RPMI7951 (cell line): ENCODE measurements at places on chromosomes 16 and 17. TPM values are rescaled to one million over a fixed set of nuclear protein-coding genes. Genes with fewer than 3 reads are reported as not detected.

GRCh38 chr17:68290955-68291835 is at the start of the genes ARSG and SLC16A6:
TSS of gene ARSG (plus strand) at chr17:68291495. CDS start at chr17:68307494, 15,999 bp downstream.
TSS of gene SLC16A6 (minus strand) at chr17:68291127. CDS start at chr17:68278320, 12,807 bp downstream.
- peak; percentile 62 for DNase-seq

- DNase-seq, result no peak
These were observed 47.1 kb upstream of the ARL4D start for GRCh38 chr17:43351691-43352090.

DNA sequence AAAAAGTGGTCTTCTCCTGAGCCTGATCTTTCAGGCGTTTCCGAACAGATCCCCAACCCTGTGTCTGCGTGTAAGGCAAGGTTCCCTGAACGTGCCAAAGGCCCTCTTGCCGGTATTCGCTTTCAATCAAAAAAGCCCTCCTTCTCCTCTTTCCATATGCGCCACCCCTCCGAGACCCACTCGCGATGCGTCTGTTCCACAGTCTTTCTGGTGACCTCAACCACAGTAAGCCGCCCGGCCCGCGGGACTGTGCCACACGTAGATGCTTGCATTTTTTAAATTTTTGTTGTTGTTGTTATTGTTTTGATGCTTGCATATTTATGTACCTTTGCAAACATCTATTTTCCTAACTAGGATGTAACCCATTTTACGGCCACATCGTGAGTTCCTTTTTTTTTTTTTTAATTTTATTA is 607 bp upstream of the PRPSAP1 start:
- no peak for DNase-seq

- no peak for DNase-seq
These were observed 150.0 kb downstream of the NPIPB11 start for GRCh38 chr16:29256501-29256981.

GRCh38 chr17:63774141-63774968 is at the start of gene DDX42:
TSS of gene DDX42 (plus strand) at chr17:63774170. CDS start at chr17:63787050, 12,880 bp downstream.
- DNase-seq, result peak; percentile 63

Gene NUPR1
- total RNA-seq, result 5.8 and 10.9 TPM in 2 replicates

Gene CES1
- not detected in 2 replicates for total RNA-seq

- peak; percentile 11 for DNase-seq
These were observed 14.2 kb downstream of the KIF1C start for GRCh38 chr17:5011928-5012327.

Gene NQO1
- 2,459 and 2,684 TPM in 2 replicates for total RNA-seq

- no peak for DNase-seq
These were observed 12.2 kb downstream of the GNGT2 start for GRCh38 chr17:49198211-49198610.

DNA sequence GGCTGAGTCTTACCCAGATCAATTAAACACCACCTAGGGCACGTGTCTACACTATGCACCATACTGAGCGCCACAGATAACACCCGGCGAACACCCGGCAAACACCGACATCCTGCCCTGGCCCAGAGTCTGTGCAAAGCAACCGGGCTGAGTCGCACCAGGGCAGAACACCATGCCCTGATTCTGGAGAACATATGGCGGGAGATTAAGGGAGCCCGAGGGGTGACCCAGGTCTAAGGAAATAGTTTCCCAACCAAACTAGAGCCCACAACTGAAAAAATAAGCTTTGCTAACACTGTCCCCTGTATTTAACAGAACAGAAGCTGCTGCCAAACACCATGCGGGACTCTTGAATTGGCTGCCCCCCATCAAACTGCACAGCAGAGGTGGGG is 22.1 kb downstream of the MYO18A start:
- no peak for DNase-seq

Gene MGAT5B
- 4.9 and 6.9 TPM in 2 replicates for total RNA-seq

GRCh38 chr17:4722678-4723240 is 8.5 kb upstream of the MED11 start:
- peak; percentile 28 for DNase-seq

Gene CASKIN1
- total RNA-seq, result not detected in 2 replicates

GRCh38 chr16:84911486-84912216 is 91.9 kb downstream of the CRISPLD2 start:
- no peak for DNase-seq

Gene ZNF821
- total RNA-seq, result 3.4 and 3.8 TPM in 2 replicates

DNA sequence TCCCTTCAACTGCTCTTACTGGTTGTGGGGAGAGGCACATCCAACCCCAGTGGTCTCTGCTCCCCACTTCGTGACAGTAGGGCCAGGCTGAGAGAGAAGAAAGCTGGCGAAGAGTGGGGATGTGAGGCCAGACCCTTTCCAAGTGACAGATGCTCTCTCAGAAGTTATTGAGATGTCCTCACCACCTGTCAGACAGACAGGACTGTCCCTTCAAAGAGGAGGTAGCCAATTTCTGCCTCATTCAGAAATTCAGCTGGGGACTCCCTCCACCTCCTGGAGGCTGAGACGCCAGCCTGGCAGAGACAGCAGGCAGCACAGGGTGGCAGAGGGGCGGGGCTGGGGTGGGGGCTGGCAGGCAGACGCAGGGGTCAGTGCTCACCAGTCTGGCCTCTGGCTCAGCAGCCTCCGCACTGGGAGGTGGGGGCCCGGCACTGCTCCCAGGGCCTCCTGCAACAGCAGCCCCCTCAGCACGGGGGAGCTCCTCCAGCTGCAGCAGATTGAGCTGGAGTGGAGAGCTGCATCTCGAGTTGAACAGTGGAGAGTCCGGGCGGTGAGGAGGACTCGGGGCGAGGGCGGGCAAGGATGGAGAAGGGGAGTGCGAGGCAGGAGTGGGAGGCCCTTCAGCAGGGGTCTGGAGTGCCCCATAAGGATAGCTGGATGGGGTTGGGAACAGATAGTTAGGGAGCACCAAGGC is 9.2 kb downstream of the PER1 start:
- no peak for DNase-seq

Gene PIK3R5
- total RNA-seq, result 0.24 and 0.88 TPM in 2 replicates

Gene TMEM238L
- not detected in 2 replicates for total RNA-seq

GRCh38 chr17:72984926-72985325 is 107.6 kb downstream of the SLC39A11 start:
- DNase-seq, result no peak

Gene IL21R
- 1.1 and 2.1 TPM in 2 replicates for total RNA-seq

Gene RPAIN
- total RNA-seq, result 29.4 and 38.3 TPM in 2 replicates

GRCh38 chr17:2238432-2239169 is 65.0 kb downstream of the SMG6 start:
- DNase-seq, result no peak

GRCh38 chr16:74201576-74201975 is 95.0 kb upstream of the PSMD7 start:
- no peak for DNase-seq

DNA sequence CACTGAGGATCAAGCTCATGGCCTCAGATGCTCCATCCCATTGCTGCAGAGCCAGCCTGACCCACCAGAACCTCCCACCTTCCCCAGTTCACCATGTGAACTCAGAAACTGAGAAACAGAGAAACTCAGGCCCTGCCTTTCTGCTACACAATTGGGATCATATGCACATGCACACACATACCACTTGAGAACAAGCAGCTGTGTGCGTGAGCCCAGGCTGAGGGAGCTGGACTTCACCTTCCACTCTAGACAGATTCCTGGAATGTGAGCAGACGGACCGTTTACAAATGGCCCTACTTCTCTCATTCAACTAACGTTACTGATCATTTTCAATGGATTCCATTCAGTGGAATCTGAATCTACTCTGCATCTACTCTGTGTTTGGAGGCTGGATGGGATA is 1.7 kb upstream of the SPEM2 start:
- DNase-seq, result no peak

GRCh38 chr16:65499566-65499965 is 377.7 kb upstream of the CDH11 start:
- DNase-seq, result no peak

Gene KIF2B
- total RNA-seq, result not detected in 2 replicates

- no peak for DNase-seq
These were observed 675.3 kb downstream of the MAF start for GRCh38 chr16:78925083-78925767.

Gene FAM234A
- total RNA-seq, result 38.1 and 76.0 TPM in 2 replicates

- DNase-seq, result no peak
These were observed 101.6 kb downstream of the AXIN2 start for GRCh38 chr17:65459677-65460347.

DNA sequence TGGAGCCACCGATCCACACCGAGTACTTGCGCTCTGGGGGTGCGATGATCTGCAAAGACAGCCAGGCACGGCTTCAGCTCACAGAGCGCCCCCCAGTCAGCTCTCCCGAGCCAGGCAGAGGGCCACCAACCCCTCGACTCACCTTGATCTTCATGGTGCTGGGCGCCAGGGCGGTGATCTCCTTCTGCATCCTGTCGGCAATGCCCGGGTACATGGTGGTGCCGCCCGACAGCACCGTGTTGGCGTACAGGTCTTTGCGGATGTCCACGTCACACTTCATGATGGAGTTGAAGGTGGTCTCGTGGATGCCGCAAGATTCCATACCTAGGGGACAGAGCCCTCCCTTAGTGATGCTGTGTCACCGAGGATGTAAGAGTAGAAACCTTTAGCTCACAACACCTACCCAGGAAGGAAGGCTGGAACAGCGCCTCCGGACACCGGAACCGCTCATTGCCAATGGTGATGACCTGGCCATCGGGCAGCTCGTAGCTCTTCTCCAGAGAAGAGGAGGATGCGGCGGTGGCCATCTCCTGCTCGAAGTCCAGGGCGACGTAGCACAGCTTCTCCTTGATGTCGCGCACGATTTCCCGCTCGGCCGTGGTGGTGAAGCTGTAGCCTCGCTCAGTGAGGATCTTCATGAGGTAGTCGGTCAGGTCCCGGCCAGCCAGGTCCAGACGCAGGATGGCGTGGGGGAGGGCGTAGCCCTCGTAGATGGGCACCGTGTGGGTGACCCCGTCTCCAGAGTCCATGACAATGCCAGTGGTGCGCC is 1.6 kb downstream of the ACTG1 start:
- DNase-seq, result no peak

- no peak for DNase-seq
These were observed 21.0 kb upstream of the FLCN start for GRCh38 chr17:17258011-17258410.

Gene SOST
- not detected in 2 replicates for total RNA-seq

Gene CA7
- total RNA-seq, result not detected in 2 replicates

Gene OR4D1
- total RNA-seq, result not detected in 2 replicates

- DNase-seq, result no peak
These were observed 123.8 kb downstream of the RAB11FIP4 start for GRCh38 chr17:31515267-31515666.

Gene METRNL
- 31.4 and 42.4 TPM in 2 replicates for total RNA-seq

DNA sequence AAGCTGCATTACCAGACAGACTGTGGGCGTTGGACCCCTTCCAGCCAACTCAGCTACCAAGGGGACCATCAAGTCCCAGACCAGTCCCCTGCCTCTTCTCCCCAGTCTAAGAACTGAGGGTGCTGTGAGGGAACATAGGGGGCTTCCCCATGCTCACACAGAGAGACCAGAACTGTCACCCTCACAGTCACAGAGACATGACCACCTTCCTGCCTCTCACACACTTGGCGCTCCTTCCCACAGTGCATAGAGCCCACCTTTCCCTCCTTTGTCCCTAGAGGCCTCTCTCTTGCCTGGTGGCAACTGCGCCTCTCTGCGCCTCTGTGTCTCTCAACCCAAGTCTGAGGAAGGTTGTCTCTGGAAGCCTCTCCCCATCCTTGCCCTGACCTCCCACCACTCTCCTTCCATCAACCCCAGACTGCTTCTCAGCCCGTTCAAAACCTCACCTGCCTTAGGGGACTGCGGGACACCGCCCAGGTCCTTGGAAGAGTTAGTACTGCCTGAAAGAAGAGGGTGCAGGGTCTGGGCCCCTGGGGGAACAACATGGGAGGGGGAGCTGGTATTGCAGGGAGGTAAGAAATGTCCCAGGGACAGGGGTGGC is 6.1 kb upstream of the LHX1 start:
- DNase-seq, result no peak

DNA sequence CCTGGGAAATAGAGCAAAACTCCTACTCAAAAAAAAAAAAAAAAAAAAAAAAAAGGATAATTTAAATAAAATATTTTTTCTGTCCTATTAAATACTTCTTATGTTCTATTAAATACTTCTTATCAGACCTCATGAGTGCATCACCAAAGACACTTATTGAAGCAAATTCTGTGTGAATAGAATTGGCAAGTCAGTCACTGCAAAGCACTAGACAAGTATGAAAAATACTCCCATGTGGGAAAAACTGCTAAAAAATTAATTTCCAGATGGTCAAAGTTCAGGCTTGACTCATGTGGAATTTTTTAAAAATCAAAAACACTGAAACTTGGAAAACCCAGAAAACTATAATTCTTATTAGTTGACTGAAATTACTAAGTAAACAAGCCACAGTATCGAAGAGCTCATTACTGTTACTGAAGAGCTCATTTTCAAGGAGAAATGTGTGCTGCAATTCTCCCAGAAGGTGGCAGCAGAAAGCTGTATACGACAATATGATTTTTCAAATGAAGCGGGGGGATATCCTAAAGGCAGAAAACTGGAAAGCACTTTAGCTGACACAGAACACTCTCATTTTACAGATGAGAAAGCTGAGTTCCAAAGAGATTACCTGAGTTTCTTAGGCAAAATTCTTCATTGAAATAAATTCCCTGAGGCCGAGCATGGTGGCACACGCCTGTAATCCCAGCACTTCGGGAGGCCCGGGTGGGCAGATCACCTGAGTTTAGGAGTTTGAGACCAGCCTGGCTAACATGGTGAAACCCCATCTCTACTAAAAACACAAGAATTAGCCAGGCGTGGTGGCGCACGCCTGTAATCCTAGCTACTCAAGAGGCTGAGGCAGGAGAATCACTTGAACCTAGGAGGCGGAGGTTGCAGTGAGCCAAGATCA is 15.9 kb upstream of the FBXO47 start:
- peak; percentile 67 for DNase-seq

Gene PTRH2
- 19.1 and 30.6 TPM in 2 replicates for total RNA-seq

Gene ZNF423
- total RNA-seq, result under 0.01 and 0.10 TPM in 2 replicates

GRCh38 chr17:65268832-65269231 is 131.7 kb downstream of the RGS9 start:
- DNase-seq, result no peak

DNA sequence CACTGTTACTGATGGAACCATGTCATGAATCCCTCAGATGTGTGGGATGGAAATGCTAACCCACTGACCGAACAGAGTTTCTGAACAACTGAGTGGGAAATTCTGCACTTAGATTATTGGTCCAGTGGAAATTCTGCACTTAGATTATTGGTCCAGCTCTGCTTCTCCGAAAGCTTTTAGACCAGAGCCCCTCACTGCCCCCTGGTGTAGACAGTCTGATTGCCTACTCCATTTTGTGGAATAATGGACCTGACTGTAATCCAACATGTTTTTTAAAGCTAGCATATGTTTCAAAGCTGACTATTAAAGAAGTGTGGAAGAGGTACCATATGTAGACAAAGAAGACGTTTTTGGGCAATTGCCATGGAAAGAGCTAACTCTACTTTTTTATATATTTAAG is 50.3 kb upstream of the TBX2 start:
- peak; percentile 40 for DNase-seq

Gene DPEP2
- not detected in 2 replicates for total RNA-seq

- DNase-seq, result no peak
These were observed 12.1 kb downstream of the MGAT5B start for GRCh38 chr17:76880268-76880667.

GRCh38 chr17:378068-378467 is 25.5 kb upstream of the RPH3AL start:
- DNase-seq, result no peak
